NCI-H2227 treated with DMSO at 0.1 percent for 48 hours (cell line): ENCODE measurements at places on chromosomes 1 and 21.

GRCh38 chr1:244964112-244964971 lies 100.0 kb upstream of the HNRNPU start:
- DNase-seq = peak; percentile 54

- no peak for DNase-seq
These were observed 143.5 kb downstream of the DMRTA2 start for GRCh38 chr1:50279622-50280330.

DNA sequence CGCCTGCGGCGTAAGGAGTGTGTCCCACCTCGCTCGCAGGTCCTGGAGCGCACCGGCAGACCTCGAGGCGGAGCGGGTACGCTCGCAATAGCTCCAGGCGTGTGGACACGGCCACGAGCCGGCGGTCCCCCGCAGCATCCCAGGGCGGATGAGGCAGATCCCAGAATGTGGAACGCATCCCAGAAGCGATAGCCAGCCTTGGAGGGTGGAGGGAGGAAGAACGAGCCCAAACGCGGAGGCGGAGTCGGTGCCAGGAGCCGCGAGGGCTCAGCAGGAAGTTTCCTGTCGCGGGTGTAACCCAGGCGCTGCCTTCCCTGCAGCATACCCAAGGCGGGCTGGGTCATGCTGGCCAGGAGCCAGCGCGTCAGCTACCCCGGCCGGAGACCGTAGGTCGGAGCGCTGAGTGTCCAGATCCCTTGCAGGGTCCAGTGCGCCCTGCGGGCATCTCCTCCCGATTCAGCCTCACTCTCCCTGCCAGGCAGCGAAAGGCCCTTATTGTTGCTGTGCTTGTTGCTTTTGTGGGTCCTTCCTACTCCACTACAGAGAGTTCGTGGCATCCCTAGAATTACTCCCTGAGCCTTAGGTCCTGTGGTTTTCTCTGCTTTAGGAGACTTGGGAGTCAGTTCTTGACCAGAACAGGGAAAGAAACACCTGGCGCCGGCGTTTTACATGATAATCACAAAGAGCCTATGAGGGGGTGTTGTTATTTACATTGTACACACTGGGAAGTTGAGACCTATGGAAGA lies 27.7 kb downstream of the STYXL2 start:
- peak; percentile 56 for DNase-seq

- no peak for DNase-seq
These were observed 591 bp downstream of the MRPL37 start for GRCh38 chr1:54200519-54200997.

- DNase-seq = no peak
These were observed 77.1 kb upstream of the ACTL8 start for GRCh38 chr1:17678011-17678410.

DNA sequence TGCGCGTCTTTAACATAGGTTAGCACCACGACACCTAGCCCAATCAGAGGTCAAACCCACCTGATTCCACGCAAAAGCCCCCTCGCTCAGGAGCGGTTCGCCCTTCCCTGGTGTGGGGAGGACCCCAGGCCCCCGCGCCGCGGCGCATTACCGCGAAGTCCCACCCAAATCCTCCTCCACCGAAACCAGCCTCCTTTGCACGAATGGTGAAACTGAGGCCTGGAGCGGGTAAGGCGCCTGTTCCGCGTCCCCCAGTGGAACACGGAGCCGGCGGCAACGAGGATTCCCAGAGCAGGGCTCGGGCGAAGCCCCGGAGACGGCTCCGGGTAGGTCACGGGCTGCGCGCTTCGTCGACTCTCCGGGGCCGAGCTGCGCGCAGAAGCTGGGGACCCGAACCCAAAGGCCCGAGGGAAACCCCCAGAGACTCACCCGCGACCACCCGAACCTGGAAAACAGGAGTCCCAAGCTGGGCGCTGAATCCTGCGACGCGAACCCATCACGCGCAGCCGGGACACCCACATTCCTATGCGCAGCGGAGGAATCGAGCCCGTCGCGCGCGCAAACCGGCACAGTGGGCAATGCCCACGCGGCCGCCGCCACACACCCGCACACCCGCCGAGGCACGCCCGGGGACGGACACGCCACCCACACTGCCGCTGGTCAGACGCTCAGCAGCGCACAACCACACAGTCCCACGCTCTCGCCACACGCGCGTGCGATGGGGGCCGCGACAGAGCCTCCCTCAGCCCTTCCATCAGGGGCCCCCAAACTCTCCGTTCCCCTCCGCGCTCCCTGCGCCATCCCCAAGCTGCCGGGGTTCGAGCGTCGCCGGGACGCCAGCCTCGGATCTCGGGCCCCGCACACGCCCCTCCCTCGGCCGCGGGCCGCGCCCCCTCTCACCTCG lies 507 bp downstream of the GLIS1 start:
- no peak for DNase-seq

GRCh38 chr1:236458996-236459395 lies 64.8 kb upstream of the LGALS8 start:
- no peak for DNase-seq

DNA sequence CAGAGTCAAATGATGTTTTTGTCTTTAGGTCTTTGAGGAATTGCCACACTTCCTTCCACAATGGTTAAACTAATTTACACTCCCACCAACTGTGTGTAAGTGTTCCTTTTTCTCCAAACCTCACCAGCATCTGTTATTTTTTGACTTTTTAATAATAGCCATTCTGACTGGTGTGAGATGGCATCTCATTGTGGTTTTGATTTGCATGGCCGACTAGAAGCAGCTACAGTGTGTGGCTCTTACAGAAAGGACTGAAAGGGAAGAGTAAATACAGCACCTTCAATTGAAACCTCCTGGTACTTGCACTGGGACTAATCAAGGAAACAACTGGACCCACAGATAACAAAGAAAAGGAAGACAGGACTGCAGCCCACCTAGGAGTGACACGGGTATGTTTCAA lies 668.0 kb upstream of the RGS18 start:
- DNase-seq = no peak

DNA sequence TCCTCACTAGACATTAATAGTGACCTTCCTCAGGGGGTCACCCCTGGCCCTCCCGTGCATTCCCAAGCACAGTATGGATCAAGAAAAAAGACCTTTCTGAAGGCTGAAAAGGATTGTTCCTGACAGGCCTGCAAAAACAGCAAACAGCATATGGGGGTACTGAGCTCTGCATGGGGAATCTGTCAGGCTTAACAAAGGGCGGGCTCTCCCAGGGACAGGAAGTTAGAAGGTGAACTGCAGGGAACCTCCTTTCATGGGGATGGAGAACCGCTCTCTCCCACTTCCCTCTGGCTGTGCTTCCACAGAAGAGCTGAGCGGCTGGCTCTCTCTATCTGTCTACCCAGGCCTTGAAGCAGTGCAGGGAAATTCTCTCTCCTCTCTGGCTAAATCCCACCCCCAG lies 91.7 kb downstream of the DTL start:
- DNase-seq = no peak

GRCh38 chr1:66315671-66316070 lies 218.3 kb upstream of the SGIP1 start:
- no peak for DNase-seq

- no peak for DNase-seq
These were observed 4.5 kb downstream of the CYP4A11 start for GRCh38 chr1:46936788-46937187.

DNA sequence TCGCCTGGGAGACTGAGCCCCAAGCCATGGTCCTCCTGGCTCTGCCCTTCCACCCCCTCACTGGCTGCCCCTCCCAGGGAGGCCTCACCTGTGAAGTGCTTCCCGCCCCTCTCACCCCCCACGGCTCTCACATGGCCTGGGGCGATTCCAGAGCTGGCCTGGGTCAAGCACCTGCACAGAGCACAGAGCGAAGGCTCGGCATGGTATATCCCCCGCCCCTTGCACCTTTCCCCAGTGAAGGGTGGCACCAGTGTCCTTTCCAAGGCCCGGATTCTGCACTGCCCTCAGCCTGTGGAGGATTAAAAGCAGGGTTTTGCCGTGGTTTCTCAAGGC lies 1.1 kb upstream of the AJAP1 start:
- DNase-seq = no peak

DNA sequence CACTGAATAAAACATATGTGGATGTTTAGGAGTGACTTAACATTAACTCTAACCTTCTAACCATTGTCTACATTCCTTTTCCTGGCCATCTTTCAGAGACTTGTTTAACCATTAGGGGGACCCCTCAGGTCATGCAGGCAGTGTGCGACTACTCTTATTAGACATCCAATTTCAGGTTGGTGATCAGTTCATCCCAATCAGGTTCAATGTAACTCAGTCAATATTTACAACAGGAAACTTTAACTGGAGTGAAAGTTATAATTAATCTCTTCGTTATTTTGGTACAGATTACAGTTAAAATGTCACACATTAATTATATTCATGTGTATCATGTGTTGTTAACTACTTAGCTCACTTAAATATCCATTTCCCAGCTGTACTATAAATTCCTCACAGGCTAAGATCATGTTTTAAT lies 68.8 kb upstream of the RGS1 start:
- no peak for DNase-seq

- peak; percentile 20 for DNase-seq
These were observed 920 bp downstream of the MTHFR start for GRCh38 chr1:11804666-11805421.

- no peak for DNase-seq
These were observed 146.8 kb downstream of the COL11A1 start for GRCh38 chr1:102961549-102961948.

DNA sequence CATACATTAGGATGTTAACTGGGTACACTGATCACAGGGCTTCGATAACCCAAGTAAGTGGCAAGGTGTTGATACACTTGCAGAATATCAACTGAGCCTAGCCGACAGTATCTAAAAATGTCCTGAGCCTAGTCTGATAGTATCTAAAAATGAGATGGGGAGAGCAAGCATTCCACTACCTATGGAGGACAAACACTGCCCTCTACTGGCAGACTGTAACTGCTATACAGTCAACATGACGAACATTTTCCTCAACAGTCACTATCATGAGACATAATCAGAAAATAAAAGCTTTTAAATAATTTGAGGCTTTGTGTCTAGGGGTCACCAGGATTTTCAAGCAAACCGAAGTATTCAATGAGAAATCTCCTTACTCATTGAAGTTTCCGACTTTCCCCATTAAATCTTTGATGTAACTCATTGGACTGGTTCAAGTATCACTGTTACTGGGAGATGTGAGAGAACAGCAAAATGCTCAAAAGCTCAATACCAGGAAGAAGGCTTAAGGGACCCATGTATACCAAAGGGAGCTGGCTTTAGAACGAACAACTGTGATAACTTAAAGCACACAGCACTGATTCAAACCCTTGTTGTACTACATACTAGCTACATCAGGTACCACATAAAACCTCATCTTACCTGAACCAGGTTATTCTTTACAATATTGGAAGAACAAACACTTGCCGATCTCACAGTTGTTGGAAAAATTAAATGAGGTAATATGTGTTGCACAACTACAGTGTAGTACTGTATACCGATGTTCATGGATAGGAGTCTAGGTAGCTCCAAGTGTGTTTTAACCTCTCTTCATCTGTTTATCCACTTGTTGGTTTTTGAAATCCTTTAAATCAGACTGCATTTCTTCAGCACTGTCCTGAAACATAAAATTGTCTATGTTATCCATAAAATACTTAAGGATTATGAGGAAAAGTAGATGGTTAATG lies 31.1 kb upstream of the SLC45A3 start:
- peak; percentile 80 for DNase-seq

DNA sequence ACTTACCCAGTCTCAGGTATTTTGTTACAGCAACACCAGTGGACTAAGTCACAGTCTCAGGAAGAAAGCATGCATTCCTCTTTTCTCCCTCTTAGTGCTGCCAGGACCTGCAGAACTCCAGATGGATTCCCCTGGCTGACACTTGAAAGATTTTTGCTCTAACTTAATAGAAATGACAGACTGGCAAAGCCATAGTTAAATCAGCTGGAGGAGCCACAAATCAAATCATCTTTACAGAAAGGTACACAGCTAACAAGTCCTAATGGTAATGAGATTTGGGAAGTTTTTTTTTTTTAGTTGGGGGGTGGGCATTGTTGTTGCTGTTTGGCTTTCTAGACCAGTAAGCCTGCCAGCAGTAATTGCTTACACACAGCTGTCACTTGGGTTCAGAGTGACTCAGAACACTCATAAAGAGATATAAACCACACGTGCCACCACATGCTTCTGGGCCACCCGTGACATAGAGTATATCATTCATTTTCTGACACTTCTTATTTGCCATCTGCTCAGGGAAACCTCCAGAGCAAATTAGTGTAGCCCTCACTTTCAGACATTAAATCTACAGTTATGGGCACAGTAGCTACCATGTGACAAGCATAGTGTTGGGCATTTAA lies 72.4 kb downstream of the FH start:
- no peak for DNase-seq

DNA sequence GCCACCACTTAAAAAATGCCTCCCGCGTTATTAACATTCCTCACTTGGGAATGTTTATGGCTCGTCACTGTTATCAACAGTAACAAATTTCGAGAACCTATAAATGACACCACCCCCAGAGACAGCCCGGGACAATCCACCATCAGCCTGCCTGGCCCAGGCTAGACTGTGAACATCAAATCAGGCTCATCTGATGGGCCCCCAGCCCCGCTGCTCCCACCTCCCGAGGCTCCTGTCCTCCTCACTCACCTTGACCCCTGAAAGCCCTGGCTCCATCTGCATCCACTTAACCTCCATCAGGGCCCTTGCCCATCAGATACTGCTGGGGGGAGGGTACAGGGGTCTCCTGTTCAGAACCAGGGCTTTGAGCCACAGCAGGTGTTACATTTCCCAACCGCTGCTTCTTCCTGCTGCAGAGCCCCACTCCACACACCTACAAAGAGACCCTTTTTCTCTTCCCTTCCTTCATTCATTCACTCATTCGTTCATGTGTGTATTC lies 156.5 kb upstream of the VAMP3 start:
- DNase-seq = no peak

GRCh38 chr21:15009837-15010363 lies 54.9 kb downstream of the NRIP1 start:
- DNase-seq = no peak

DNA sequence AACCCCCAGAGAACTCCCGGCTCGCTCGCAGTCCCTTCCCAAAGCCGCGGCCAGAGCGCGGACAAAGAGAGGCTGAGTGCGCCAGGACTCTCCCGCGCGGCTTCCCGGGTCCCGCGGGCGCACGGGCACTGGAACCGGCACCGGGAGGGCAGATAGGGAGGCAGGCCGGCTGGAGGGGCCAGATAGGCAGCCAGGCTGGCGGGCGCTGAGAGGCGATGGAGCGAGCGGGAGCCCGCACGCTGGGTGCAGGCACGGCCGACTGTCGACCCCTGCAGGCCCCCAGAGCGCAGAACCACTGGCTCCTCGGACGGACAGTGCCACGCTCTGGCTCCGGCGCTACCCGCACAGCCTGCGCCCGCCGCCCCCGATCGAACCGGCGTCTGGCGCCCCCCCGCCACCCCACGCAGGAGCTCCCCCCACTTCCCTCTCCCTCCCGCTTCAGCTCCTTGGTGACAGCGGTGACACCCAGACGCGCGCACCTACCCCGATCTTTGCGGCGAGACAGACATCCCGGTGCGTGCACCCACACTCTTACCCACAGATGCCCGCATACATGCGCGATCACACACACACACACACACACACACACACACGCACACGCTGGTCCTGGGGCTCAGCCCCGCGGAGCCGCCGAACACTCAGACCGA lies 534 bp downstream of the SLC6A9 start:
- no peak for DNase-seq

- no peak for DNase-seq
These were observed 1.6 kb downstream of the COL11A1 start for GRCh38 chr1:103106426-103107341.
